ENCODE measurements at places on chromosomes 13 and 19. TPM values are rescaled to one million over a fixed set of nuclear protein-coding genes. Genes with fewer than 3 reads are reported as not detected.

- peak; percentile 4 for DNase-seq
Observed at GRCh38 chr13:29434217-29434945, 161.1 kb downstream of the SLC7A1 start.

DNA sequence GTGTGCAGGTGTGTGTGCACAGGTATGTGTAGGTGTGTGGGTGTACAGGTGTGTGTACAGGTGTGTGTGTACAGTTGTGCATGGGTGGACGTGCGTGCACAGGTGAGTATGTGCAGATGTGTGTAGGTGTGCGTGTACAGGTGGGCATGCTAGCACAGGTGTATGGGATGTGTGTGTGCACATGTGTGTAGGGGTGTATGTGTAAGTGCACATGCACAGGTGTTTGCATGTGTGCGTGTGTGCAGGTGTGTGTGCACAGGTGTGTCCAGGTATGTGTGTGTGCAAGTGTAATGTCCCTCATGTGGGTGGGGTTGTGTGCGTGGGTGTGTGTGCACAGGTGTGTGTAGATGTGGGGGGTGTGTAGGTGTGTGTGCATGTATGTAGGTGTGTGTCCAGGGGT lies 27.5 kb upstream of the TFDP1 start:
- no peak for DNase-seq

The C1QTNF9B gene
- total RNA-seq: not detected

DNA sequence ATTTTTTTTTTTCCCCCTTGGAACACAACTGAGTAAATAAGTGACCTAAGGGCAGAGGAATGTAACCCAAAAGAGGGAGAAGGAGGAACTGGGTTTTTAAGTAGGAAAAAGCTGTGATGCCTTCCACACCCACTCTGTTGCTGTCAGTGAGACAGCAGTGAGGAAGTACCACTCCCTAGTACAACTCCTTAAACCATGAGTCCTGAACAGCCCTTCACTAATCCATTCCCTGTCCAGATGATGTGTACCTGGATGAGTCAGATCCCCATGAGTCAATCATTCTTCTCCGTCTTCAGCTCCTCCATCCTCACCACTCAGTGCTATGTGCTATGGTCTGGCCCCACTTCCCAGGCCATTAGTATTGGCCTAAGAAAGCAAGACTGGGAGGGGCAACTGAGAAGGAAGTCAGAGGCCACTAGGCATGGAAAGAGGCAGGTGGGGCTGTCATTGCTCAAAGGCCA lies 12.9 kb upstream of the CXCL17 start:
- peak; percentile 38 for DNase-seq

- DNase-seq: no peak
Observed at GRCh38 chr13:102693250-102693649, 1.6 kb downstream of the METTL21C start.

The KIR3DL2 gene
- total RNA-seq: not detected

The SULT2A1 gene
- total RNA-seq: not detected

GRCh38 chr13:43166644-43167457 lies 143.5 kb downstream of the DNAJC15 start:
- DNase-seq: no peak

DNA sequence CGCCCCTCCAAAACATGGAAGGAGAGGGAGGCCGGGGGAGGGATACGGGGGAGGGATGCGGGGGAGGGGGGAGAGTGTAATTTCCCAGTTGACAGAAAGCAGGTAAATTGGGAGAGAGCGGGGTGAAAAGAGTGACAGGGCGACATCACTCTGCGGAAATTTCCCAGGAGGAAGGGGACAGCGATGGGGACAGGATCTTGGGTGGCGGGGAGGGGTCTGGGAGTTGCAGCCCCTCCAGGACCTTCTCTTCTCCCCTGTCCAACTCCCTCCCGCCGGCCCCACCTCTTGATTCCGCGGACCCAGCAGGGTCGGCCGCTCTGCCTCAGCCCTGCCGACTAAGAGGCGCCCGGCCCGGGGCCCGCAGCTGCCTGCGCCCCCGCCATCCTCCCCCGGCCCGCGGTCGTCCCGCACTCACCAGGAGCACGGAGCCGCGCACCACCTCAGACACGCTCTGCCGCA lies 108.0 kb upstream of the DOCK9 start:
- DNase-seq: no peak

GRCh38 chr19:8030960-8031359 lies 21.6 kb upstream of the CCL25 start:
- DNase-seq: no peak

- DNase-seq: no peak
Observed at GRCh38 chr13:100855151-100855550, 180.6 kb upstream of the TMTC4 start.

GRCh38 chr13:51162701-51163100 lies 51.6 kb upstream of the C13orf42 start:
- DNase-seq: no peak

The HRC gene
- not detected for total RNA-seq

GRCh38 chr13:43472339-43472738 lies 314.4 kb downstream of the ENOX1 start:
- no peak for DNase-seq

DNA sequence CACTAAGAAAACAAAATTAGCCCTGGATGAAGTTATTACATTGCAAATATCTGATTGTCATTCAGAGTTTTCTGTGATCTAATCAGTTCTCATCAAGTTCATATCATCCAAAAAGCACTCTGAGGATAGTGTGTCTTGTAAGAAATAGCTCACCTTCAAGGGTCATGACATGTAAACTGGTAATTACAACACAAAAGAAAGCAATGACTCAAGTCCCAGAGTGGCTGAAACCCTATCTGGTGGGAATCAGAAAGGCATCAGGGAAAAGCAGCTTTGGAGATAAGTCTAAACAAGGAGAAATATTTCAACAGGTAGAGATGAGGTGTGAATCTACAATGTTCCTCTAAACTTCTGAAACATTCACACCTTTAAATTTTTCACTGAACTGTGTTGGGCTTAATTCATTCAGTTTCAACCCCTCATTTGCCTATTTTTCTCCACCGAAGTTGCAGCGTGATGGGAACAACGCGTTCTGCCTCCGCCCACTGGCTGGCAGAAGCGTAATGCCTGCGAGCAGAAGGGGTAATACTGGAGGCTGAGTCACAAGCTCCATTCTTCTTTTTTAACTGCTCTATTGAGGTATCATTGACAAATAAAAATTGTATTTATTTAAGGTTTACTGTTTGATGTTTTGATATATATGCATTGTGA lies 155.2 kb upstream of the IPO5 start:
- no peak for DNase-seq

The C5AR2 gene
- not detected for total RNA-seq

DNA sequence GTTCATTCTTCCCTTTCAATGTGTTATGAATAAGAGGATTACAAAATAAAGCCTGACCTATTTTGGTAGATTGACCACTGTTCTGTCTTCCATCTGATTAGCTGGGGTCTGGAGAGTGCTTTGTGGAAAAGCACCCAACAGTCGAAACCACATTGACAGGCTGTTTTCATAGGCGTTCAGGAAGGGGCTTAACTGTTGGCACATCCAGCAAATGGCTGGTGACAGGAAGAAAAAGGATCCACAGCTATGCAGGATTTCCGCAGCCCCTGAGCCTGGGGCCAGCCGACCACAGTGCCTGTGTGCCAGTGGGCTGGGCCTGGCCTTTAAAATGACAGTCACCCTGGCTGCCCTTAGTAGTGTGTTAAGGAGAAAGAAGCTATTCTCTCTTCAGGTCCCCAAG lies 113.3 kb downstream of the SIPA1L3 start:
- no peak for DNase-seq

- DNase-seq: no peak
Observed at GRCh38 chr13:113351514-113352026, 12.4 kb downstream of the GRTP1 start.

- no peak for DNase-seq
Observed at GRCh38 chr13:28735481-28736029, 16.8 kb upstream of the SLC46A3 start.

The PROZ gene
- total RNA-seq: not detected

The CEACAM5 gene
- not detected for total RNA-seq

DNA sequence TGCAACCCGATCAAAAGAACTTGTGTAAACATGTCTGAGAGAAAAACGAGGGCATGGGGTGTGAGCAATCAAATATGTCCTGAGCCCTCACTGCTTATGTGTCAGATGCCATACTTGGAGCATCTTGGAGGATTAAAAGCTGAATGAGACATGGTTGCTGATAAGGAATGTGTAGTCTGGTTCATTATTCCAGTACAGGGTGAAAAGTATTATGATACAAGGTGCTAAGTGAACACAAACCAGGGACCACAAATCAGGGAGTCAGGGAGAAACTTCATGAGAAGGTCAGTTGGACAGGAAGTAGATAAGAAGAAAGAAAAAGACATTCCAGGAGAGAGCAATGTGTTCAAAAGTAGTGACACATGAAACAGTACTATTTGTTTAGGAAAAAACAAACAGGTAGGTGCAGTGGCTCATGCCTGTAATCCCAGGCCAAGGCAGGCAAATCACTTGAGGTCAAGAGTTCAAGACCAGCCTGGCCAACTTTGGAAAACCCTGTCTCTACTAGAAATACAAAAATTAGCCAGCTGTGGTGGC lies 2.0 kb upstream of the RCBTB1 start:
- DNase-seq: peak; percentile 8

GRCh38 chr19:56983171-56983570 lies 136.6 kb upstream of the USP29 start:
- DNase-seq: no peak

- no peak for DNase-seq
Observed at GRCh38 chr13:112903071-112903577, 65.9 kb upstream of the MCF2L start.

- no peak for DNase-seq
Observed at GRCh38 chr19:50238043-50238442, 34.6 kb downstream of the MYH14 start.

GRCh38 chr13:100787899-100788298 lies 113.3 kb upstream of the TMTC4 start:
- DNase-seq: no peak

The SIAH3 gene
- total RNA-seq: 0.12 TPM

GRCh38 chr19:39372047-39372802 lies 18.7 kb downstream of the PAF1 start:
- DNase-seq: peak; percentile 74

DNA sequence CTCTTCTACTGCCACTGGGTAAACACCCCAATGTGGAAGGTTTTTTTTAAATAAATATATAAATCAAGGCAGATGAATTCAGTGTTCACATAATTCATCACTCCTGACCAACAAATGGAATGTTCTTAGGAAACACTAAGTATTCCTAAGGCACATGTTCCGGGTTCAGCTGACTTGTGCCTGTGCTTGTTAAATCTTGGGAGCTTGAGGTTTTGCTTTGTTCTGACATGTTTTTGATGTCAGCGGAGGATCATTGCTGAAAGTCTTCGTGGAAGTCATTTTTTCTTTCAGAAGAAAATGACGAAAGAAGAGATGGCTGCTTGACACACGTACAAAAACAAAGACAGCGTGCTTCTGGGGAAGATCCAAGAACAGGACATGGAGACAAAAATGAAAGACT lies 185.8 kb downstream of the MZT1 start:
- DNase-seq: no peak

- no peak for DNase-seq
Observed at GRCh38 chr13:33318744-33319143, 33.2 kb upstream of the STARD13 start.

DNA sequence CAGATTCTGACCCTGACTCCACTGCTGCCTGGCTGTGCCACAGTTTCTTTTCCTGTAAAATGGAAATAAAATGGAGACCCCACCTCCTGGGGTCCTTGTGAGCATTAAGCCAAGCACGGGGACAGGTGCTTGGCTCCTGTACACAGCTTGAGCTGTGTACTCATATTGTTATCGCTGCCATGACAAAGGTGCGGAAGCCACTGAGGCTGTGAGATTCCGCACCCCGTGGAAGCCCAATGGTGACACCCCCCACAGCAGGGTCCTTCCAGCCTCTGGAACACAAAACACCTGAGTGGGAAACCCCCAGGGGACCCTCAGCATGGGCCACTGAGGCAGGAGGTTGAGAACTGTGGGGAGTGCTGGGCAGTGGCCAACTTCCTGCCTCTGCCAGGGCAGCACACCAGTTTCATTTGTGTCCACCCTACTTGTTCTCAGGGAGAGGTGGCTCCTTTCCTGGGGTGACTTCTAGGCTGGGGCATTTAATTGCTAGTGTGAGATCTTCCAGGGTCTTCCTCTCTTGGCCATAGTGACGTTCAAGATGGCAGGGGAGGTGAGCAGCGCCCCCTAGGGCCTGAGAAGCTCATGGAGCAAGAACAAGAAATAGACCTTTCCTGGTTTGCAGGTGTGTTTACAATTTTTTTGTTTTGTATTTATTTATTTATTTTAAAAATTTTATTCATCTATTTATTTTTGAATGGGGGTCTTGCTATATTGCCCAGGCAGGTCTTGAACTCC lies 5.4 kb upstream of the JSRP1 start:
- no peak for DNase-seq

DNA sequence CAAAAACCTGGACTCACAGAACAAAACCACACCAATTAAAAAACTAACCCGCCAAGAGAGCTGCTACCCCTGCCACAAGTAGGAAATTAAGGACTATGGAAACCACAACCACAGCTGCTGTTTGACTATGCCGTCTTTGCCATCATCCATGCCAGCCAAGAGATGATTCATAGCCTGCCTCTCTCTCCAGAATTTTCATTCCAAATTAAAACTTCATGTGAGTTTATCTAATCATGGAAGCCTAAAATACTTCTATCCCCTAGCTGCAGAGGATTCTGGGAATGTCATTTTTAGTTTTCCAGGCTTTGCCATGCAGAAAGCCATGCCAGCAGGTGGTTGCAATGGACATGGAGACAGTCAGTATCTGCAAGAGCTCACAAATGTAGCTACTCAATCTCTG lies 27.6 kb upstream of the GTF2F2 start:
- DNase-seq: peak; percentile 51

The ARHGAP35 gene
- total RNA-seq: 20.3 TPM

- DNase-seq: no peak
Observed at GRCh38 chr19:46733690-46734292, 12.1 kb upstream of the FKRP start.

DNA sequence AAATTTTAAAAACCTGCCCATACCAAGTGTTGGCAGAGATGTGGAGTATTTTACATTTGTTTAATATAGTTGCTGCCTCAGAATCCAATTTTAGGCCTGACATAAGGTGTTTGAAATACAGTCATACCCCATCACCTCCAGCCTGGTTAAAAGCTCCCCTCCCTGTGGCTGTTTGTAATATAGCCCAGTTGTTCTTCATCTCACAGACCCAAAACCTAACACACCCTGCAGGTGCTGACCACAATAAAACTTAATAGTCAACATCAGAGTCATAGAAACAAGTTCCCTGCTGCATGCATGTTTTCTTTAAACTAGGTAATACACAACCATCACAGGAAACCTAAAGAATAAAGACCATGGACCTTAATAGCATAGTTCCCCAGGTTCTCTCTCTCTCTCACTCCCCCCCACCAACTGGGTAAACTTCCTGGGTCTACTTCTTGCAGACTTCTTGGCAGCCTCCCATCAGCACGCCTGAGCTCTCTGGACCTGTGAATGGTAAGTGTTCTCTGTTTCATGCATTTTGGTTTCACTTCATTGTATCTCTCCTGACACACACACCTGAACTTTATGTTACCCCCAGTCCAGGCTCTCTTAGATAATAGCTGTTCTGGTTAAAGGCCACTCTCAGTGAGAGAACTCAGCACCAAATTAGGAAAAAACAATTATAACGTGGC lies 1369.9 kb downstream of the EFNB2 start:
- no peak for DNase-seq

- no peak for DNase-seq
Observed at GRCh38 chr13:33629605-33630360, 188.2 kb upstream of the RFC3 start.

The CD177 gene
- total RNA-seq: not detected

- no peak for DNase-seq
Observed at GRCh38 chr13:26473571-26474230, 83.8 kb upstream of the WASF3 start.

The UNC13A gene
- total RNA-seq: 1.2 TPM

- DNase-seq: peak; percentile 84
Observed at GRCh38 chr13:45269204-45269603, 68.4 kb upstream of the KCTD4 start.
